Spinal cord (tissue), 10 donors: ENCODE measurements at places on chromosomes 6 and 20.

GRCh38 chr20:17849901-17850683 is 118.5 kb downstream of the SNX5 start:
- DNase-seq, result no peak

DNA sequence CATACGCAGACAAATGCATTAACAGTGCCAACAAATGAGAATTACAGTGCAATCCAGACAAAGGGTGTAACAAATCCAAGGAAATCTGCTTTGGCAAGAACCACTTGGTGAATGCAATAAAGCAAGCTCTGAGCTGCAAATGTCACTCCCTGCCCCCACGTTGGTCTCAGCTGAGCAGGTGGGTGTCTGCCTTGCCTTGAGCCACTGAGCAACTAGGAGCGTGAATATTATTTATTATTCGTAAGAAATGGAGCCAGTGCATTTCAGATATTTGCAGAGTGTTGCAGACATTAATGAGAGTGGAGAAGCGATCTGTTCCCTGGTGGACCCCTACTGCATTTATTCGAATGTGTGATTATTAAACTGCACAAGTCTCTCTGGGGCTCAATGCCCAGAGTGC is 36.6 kb upstream of the F13A1 start:
- DNase-seq, result peak; percentile 64

- no peak for DNase-seq
These were observed 352.6 kb downstream of the RIMS1 start for GRCh38 chr6:72238900-72239299.

- DNase-seq, result no peak
These were observed 112.7 kb upstream of the CLDN20 start for GRCh38 chr6:155150967-155151671.

- no peak for DNase-seq
These were observed 11.4 kb downstream of the IYD start for GRCh38 chr6:150380256-150380655.

DNA sequence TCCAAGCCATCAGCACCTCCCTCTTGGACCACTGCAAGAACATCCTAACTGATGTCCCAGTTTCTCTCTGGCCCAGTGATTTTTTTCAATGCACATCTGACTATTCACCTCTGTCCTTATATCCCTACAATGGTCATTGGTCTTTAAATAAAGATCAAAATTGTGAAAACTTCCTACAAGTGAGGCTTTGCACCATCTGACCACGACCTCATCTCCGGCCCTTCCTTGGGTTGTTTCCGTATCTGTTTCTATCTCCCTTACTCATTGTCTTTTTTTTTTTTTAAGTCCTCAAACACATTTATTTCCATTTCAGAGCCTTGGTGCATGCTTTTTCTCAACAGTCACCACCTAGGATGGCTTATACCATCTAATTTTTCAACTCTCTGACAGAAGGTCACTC is 88.1 kb downstream of the IPCEF1 start:
- DNase-seq, result no peak

DNA sequence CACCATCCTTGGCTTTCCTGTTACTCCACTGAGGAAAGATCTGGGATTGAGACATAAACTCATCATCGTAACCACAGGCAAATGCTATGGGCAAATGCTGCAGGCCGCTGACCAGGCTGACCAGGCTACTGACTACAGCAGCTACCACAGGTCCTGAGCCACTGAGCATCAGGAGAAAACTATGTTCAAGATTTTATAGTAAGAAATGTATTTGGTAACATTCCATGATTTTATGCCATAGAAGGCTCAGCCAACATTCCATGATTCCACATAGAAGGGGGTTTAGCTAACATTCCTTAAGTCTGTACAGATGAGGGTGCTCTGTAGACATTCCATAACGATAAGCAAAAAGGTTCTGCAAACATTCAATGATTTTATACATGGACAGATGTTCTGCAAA is 16.1 kb upstream of the B4GALT5 start:
- no peak for DNase-seq

- no peak for DNase-seq
These were observed 166.5 kb upstream of the MMS22L start for GRCh38 chr6:97449444-97449966.

DNA sequence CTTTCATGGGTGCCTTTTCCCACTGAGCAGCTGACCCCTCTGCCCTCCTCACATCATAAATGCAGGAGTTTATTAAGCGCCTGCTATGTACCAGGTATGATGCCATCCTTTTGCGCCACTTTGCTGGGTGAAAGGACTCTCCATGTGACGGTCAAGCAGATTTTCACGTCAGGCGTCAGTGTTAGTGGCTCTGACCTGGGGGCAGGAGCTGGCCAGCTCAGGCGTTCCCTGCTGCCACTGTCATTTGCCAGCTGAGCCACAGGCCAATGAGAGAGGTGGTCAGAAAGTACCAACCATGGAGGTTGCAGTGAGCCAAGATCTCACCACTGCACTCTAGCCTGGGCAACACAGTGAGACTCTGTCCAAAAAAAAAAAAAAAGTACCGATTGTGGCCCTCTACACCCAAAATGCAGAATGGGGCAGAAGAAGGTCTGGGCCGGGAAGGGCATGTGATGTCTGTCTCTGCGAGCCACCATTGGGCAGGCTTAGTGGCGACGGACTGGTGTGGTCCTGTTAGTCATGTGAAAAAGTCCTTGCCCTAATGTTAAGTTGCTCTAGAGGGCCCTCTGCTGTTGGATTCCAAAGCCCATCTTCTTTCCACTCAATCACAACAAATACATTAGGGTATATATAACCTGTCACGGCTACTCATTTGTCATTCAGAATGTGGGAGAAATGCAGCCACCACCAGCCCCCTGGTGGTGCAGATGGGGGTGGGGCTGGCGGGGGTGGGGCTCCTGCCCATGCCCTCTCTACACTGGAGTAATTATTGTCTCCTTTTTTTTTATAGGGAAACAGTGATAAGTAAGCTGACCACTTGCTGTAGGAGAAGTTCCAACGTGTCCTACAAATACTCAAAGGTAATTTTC is 18.4 kb upstream of the SLC22A1 start:
- no peak for DNase-seq
